ENCODE measurements at places on chromosomes 11 and 22.

- DNase-seq, result no peak
These were observed 313.5 kb downstream of the BRD1 start for GRCh38 chr22:49514211-49514610.

- no peak for DNase-seq
These were observed 585 bp downstream of the THYN1 start for GRCh38 chr11:134252346-134253187.

DNA sequence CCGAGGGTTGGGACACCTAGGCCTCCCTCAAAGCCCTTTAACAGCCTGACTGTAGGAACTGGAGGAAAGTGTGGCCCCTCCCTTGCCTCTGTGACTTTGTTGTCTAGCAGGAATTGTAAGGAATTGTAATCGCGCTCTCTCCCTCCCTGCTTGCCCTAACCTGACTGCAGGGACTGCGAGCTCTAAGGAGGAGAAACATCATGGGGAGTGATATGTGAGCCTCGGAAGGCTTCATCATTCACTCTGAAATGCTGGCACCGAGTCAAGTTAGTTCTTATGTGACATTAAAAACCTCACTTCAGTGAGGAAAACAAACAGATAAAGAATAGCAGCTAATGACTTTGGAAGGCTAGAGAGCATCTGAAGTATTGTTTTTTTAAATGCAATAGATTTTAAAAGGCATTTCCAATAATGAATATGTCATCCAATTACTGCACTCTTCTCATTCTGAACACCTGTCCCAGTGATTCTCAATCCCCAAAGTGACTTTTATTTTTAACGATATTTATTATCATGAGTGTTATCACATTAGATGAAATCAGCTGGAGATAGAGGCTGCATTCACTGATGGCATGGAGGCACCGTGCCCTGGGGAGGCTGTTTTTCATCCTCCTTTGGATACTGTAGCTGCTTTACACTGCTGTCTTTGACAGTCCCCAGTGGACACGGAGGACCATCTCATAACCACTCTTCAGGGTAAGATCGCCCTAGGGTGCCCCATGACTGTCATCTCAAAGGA lies 58.5 kb upstream of the NTM start:
- peak; percentile 89 for DNase-seq

DNA sequence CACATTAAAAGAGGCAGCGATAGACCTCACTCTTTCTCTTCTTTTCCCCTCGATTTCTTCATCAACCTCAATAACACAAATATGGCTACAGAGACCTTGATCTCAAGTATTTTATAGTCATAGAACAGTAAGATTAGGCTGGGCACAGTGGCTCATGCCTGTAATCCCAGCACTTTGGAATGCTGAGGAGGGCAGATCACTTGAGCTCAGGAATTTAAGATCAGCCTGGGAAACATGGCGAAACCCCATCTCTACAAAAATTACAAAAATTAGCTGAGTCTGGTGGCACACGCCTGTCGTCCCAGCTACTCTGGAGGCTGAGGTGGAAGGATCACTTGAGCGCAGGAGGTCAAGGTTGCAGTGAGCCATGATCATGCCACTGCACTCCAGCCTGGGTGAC lies 14.6 kb downstream of the SLN start:
- DNase-seq, result no peak

- no peak for DNase-seq
These were observed 37.3 kb downstream of the FLI1 start for GRCh38 chr11:128731041-128731663.

DNA sequence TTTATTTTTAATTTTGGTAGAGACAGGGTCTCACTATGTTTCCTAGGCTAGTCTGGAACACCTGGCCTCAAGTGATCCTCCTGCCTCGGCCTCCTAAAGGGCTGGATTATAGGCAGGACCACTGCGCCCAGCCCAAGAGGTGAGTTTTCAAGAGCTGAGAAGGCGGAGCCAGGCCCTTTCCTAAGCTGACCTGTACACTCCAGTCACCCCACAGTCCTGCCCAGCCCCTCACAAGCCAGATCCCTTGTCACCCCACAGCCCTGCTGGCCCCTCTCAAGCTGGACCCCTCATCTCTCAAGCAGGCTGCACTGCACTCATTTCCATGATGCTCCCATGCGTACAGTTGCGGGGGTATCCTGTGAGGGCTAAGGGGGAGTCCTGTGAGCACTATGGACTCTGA lies 2.9 kb downstream of the DENND6B start:
- DNase-seq, result no peak

- no peak for DNase-seq
These were observed 1.1 kb upstream of the SAA1 start for GRCh38 chr11:18264677-18265555.

DNA sequence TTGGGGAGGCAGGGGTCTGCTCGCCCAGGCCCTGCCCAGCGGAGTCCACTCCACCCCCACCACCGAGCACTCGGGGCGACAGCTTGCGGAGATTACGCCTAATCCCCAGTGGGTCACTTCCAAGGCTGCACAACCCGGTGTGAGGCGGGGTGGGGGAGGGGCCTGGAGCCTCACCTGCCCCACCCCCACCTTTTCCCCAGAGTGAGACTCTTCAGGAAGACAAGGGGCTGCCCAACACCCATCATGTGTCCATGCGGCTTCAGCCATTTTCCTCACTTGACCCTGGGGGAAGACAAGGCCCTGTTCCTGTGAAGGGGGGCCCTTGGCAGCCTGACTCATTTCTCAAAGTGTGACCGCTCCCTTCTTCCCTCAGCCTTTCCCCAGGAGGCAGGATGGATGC lies 12.5 kb downstream of the SYNGR1 start:
- no peak for DNase-seq

DNA sequence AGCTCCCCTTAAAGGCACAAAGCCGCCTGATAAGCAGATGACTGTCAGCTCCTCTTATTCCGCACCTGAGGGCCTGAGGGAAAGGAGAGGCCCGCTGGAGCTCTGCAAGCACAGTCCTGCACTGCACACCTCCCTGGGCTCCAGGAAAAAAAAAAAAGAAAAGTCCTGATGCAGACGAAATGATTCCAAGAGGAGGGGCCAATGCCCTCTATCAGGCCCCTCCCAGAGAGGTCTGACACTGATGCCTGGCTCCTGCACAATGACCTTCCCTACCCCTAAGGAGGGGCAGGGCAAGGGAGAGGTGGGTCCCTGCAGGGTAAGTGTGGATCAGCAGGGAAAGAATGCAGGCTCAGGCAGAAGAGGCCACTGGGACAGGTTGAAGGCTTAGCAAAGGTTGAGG lies 572.7 kb downstream of the SOX6 start:
- DNase-seq, result no peak

DNA sequence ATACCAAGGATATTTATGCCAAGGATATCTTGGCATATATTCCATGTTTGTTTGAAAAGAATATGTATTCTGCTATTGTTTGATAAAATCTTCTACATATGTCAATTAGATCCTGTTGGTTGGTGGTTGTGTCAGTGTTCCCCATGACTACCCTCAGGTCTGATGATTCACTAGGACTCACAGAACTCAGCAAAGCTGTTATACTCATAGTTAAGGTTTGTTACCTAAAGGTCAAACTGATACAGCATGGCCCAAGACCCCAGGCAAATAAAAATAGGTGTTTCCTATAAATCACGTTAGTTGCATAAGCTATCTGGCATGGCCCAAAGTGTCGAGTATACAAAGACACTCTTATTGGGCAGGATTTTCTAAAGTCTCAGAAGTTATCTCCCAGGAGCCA lies 30.2 kb upstream of the B3GNT6 start:
- DNase-seq, result no peak

- DNase-seq, result no peak
These were observed 10.3 kb downstream of the OTUB1 start for GRCh38 chr11:63996512-63996911.

GRCh38 chr11:62245271-62245753 lies 3.3 kb downstream of the SCGB1D2 start:
- DNase-seq, result no peak

Data from NCI-H1436 (cell line).